ENCODE measurements at places on chromosomes 12 and 14.

DNA sequence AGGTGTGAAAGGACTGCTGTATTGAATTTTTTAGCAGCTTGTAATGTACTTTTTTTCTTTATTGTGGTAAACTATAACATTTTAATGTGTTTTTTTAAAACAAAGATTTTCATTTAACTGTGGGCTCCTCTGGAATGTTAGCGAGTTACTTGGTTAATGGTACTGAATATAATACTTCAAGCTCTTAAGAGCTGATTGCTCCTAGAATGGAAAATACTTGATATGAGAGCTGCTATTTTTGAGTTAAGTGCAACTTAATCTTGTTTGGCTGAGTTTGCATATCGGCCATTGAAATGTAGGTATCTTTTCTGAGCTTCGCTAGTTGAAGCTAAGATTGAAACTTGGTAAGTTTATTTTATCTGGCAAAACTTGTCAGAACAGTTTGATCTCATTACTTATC is 7.4 kb downstream of the TMBIM6 start:
- no peak for DNase-seq

DNA sequence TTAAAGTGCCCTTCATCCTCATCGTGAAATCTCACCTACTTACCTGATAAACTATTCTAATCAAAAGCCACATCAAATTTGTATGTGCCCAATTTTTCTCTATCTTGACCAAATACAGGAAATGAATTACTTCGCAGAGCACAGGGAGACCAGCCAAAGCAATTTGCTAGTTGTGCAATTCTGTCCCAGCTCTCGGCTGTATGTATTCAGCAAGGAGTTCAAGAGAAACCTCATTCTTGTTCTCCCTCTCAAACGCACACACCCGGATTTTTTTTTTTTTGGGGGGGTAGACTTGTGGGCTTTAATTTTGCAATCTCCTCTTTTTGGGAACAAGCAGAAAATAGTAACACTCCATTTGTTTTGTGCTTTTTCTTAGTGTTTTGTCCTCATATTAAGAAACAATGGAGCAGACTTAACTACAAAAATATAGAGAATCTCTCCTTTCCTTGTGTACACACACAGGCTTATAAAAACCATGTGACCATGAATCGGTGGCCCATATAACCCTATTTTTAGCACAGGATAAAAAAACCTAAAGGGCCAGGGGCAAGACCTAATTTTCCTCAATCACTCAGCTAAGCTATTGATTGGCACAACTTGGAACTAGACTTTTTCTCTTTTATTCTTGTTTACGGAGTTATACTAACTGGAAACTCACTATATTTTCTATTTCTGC is 64.2 kb downstream of the MBIP start:
- DNase-seq: no peak

- no peak for DNase-seq
Observed at GRCh38 chr12:115190010-115190770, 506.2 kb upstream of the TBX3 start.

DNA sequence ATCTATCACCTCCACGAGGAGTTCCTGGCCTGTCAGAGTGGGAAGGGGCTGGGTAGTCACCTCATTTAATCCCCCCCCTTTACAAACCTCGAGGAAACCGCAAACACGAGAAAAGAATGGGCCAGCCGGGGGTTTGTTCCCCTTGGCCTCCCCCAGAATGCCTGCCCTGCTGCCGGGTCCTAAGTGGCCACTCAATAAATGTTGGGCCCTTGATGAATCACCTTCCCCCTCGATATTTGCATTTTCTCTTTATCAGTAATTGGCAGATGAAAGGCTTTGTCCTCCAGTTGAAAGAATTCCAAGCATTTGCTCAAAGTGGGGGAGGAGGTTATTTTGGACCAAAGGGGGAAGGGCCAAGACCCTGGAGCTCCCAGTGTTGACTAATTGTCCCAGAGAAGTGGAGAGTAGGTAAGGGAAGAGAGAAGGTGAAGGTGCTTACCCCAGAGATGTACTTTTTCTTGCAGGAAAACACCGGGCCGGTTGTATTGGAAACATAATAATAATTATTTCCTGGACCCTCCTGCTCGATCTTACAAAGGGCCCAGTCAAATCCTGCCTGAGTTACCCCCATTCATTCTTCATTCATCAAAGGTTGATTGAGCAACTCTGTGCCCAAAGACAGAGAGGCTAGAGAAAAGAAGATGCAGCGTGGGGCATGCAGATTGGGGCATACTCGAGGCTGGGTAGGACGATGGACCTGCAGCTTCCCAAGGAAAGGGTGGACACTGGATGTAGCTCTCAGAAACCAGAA is 1.9 kb upstream of the KDM2B start:
- DNase-seq: no peak

DNA sequence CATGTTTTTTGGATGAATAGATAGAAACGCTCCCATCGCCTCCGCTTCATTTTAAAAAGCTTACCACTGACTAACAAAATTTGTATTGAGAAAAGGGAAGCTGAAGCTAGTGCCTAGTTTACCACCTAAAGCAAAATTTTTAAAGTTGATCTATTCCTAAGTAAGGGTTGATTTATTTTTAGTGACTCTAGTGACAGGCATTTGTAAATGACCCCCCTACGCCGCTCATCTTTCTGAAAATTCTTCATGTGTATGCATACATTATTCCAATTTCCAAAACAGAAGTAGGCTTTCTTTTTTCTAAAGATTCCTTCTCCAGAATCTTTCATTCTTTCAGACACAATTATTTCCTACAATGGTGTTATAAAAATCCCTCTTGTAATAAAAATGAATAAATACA is 5.4 kb downstream of the HMGA2 start:
- DNase-seq: no peak

DNA sequence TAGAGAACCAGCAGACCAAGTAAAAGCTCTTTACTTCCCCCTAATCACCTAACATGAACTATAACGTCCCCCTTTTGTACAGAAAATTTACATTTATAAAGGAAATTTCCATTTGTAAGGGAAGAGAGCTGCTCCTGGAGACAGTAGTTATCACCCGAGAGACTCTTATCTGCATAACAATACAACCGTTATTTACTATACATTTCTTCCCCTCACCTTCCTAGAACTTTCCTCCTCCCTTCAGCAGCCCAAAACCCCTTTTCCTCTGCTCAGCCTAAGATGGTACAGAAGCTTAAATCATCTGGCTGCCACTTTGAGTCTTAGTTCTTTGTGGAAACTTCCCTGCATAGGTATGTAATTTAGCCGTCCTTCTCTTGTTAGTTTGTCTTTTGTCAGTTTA is 40.4 kb upstream of the ETV6 start:
- no peak for DNase-seq

DNA sequence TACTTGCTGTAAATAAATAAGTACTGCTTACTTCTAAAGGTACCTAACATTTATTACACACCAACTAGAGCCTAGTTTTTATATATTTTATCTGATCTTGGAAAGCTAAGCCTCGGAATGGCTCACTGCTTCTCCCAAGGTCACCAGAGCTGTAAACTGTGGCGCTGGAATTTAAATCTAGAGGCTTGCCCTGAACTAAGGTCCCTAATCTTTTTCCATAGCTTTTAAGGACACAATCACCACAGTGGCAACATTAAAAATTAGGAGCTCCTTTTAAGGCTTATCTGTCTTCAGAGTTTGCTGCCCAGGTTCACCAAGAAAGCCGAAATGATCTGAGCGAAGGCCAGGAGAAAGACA is 670 bp downstream of the CCNB1IP1 start:
- DNase-seq: no peak

GRCh38 chr12:27576667-27577347 is 52.8 kb downstream of the PPFIBP1 start:
- DNase-seq: no peak

DNA sequence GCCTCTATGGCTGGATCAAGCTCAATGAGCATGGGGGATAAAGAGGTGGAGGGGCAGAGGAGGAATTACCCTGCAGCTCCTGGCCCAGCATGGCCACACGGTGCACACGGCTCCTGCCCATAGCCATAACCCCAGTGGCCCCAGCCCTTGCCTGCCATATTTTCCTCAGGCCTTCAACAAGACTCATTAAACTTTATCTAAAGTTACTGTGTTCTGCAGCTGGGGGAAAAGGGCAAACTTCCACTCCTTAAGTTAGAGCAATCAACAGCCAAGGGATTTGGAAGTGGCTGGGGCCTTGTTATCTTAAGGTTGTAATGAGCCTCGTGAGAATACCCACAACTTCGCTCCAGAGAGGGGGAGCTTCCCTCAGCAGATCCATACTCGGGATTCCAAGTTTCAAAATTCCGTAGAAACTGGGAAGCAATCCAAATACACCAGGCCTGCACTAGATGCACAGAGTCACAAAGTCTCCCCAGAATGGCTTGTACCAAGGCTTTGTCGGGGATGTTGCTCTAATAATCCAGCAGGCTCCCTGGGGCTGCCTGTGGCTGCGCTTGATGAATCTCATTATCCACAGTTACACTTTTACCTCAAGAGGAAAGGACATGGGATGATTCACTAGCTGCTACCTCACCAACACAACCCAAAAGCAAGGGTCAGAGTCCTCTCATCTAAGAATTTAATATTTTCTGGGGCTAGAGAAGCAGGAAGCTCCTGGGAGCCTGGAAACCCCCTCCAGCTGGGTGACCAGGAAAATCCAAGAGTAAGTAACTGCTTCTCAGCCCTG is 13.0 kb upstream of the OR6J1 start:
- no peak for DNase-seq

DNA sequence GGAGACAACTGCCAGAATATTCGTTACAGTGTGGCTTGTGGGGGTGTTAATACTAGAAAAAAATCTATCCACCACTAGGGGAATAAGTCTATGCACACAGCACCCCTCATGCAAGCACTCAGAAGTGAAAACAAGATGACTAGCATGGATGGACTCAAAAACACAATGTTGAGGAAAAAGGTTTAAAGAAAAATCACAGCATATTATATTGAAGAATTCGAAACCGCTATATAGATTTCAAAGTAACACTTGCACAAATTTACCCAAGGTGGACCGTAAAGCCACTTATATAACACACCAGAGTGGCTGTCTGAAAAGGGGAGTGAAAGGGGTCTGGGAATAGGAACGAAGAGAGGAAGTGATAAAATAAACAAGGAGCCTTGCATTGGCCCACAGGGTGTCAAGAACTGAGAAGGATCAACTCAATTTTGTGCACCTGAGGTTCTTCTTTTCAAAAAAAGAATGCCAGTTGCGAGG is 544 bp downstream of the ABCD4 start:
- DNase-seq: peak; percentile 21

DNA sequence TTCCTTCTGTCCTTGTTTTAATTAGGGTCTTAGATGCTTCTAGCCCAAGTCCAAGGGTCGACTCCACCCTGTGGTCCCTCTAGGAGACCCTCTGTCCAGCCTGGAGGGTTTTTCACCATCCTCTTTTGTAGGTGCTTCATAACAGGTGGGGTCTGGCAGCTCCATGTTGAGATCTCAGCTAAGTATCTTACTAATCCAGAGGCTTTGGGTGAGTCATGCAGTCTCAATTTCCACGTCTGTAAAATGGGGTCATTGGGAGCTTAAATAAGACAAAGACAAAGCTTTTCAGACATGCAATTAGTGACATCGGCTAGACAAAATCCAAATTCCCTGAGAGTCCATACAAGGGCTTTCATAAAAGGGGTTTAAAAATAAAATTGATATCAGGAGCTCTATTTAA is 3.2 kb downstream of the HSPB8 start:
- DNase-seq: no peak

- DNase-seq: no peak
Observed at GRCh38 chr12:25824734-25825133, 133.7 kb upstream of the RASSF8 start.

GRCh38 chr12:2113119-2113912 is 60.5 kb downstream of the CACNA1C start:
- DNase-seq: peak; percentile 71

DNA sequence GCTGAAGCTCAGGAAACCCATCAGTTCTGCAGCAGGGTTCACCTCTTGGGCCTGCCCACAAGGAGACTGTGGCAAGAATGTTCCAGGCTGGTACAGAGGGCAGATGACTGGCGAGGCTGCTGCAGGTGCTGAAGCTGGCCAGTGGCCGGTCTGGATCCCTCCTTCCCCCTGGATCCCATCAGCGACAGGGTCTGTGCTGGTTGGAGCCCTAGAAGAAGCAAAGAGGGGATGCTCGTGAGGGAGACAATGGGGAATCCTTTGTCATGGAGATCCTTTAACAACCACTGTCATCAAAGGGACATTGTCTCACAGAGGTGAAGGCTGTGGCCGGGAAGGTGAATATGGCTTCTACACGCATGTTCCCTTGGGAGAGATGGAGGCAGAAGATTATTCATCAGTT is 211.4 kb upstream of the TMEM132C start:
- DNase-seq: no peak

- DNase-seq: no peak
Observed at GRCh38 chr14:33647385-33647786, 303.5 kb downstream of the EGLN3 start.

Measured in NCI-H446 treated with DMSO at 0.1 percent for 48 hours (cell line).